ENCODE measurements at places on chromosomes 7 and 10.

GRCh38 chr7:91633013-91633441 is 247.5 kb downstream of the MTERF1 start:
- DNase-seq, result no peak

- DNase-seq, result no peak
Observed at GRCh38 chr10:3844491-3845025, 59.5 kb upstream of the KLF6 start.

- DNase-seq, result no peak
Observed at GRCh38 chr10:35000936-35001335, 89.2 kb downstream of the CUL2 start.

DNA sequence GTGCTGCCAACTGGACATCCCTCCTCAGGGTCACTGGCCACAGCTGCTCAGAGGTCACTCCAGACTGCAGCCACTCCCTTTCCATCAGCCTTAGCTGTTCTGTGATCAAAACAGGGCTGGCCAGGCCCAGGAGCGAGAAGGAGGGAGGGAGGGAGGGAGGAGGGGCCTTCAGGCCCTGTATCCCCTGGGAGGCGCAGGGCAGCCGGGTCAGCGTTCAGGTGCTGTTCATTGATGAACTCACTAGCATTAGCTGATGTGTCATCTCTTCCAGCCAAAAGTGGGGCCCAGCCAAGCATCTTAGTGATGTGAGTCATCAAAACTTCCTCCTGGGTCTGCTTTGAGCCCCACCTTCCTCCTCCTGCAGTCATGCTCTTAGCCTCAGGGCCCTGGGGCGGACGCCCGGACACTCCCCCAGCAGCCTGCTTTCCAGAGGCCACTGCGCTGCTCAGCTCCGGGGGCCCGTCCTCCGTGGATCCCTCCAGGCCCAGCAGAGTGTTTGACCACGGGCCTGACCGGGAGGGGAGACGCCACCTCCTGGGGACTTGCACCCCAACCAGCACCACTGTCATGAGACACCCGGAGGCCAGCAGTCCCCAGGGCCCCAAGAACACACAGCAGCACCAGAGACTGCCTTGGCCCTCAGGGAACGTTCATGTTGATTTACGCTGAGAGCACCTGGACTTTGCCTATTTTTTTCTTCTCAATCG is 149.2 kb downstream of the PRKAG2 start:
- DNase-seq, result peak; percentile 43

GRCh38 chr7:105245398-105246114 is 143.2 kb downstream of the SRPK2 start:
- DNase-seq, result no peak

- DNase-seq, result no peak
Observed at GRCh38 chr10:56632537-56632936, 271.5 kb upstream of the ZWINT start.
